Sigmoid colon (tissue), 7 donors: ENCODE measurements at places on chromosomes 7 and 10. TPM values are rescaled to one million over a fixed set of nuclear protein-coding genes. Genes with fewer than 3 reads are reported as not detected.

GRCh38 chr10:126654579-126654978 is 15.9 kb downstream of the C10orf90 start:
- no peak for DNase-seq

GRCh38 chr7:96303686-96304443 is 18.0 kb downstream of the SLC25A13 start:
- no peak for DNase-seq

DNA sequence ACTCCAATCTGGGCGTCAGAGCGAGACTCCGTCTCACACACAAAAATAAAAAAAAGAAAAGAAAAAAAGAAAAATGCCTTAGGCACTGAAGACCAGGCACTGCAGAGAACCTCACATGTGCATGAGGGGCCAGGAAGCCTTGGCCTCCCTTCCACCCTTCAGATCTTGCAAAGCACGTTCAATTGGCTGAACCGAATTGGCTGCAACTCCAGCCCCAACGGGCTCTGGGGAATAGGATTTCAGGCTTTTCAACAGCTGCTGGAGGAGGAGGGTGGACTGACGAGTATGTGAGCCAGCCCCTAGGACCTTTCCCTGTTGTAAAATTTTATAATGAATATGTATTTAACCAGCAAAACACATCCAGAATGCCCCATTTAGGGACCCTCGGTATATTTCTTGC is 16.7 kb downstream of the TMEM120A start:
- peak; percentile 88 for DNase-seq

DNA sequence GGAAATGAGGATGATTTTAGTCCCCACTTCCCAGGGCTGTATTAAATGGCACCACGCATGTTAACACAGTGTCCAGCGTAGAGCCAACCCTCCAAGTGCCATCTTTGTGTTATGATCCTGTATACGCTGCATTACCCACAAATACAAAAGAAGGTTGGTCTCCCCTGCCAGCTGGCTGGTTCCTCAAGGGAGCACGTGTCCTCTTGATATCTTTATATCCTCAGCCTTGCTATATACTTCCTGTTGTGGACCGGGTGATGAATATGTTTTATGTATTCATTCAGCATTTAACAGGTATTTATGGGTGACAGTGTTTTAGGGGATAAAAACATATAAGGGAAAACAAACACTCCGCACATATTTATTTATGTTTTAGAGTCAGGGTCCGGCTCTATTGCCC is 23.2 kb upstream of the PRRT4 start:
- no peak for DNase-seq

DNA sequence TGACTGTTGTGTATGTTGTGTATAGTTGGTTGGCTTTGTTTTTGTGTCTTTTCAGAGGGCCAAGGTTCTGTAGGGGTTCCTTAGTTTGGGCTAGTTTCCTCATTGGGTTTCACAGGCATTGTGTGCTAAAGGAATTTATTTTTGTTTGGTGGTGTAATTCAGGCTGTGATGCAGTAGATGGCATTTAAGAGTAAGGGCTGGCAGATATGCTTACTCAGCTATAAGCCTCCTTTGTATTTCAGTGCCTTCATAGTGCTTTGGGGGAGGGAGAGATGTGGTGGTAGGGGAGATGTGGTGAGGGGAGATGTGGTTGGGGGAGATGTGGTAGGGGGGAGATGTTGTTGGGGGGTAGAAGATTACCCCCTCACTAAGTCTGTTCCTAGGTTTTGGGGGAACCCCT is 91.7 kb downstream of the SLC25A40 start:
- no peak for DNase-seq

GRCh38 chr7:82039621-82040020 is 269.8 kb upstream of the HGF start:
- no peak for DNase-seq

DNA sequence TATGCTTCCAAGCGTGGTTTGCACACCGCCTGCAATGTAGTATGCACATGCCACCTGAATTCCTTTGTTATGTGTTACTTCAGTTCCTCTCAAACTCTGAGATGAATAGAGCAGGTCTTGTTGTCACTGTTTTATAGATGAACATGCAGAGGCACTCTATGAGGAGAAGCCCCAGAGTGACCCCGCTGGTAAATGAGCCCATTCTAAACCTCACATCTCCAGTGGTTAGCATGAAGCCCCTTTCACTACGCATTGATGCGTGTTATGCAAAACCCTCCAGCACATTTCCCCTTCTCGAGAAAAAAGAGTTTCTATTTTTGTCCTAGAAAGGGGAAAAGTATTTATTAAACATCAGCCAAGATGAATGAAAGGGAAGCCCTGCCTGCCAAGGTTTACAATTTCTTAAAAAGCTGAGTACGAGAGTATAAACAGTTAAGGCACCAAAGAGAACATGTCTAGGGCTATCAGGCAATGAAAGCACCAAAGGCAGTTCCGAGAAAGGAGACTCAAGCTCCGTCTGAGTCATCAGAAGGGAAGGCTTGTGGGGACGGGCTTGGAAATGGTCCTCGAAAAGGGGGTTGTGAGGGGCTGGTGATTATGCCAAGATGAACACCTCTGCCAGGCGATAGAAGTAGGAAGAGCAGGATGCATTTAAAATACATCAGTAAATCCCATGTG is 58.7 kb upstream of the PFKP start:
- no peak for DNase-seq

GRCh38 chr7:137886746-137887145 is 40.0 kb upstream of the DGKI start:
- DNase-seq = no peak

DNA sequence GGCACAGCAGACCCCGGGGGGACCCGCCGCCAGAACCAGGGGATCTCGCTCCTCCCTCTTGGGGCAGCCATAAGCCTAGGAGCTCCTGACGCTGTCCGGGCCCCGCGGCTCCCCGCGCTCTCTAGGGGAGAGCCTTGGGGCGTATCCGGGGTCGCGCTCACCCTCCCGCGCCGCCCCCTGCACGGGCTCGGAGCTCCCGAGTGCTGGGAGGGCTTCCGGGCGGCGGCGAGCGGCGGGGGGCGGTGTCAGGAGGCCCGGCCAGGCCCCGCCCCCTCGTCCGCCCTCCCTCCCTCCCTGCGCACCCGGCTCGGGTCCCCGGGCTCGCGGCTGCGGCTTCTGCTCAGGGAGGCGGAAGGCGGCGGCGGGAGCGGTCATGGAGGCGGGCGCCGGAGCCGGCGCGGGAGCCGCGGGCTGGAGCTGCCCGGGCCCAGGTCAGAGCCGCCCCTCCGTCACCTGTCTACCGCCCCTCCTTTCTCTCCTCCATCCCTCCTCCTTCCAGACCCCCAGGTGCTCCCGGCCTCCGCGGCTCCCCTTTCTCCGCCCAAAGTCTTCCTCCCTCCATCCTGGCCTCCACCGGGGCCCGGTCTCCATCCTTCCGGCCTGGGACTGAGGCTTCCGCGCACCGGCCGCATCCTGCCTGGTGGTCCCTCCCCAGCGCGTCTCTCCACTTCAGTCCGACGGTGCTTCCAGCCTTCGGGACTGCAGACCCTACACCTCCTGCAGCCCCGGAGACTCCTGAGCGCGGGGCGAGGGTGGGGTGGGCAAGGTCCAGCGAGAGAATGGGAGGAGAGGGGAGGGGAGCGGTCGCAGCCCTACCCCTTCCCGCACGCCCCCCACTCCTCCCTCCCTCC is at the start of gene CCDC136:
CCDC136 (plus strand) TSS at position 848 of the 851 bp plus-strand sequence. CDS start 444 bp downstream, outside the sequence.
- DNase-seq = peak; percentile 89

GRCh38 chr7:105773030-105773460 is 103.4 kb downstream of the ATXN7L1 start:
- DNase-seq = no peak

DNA sequence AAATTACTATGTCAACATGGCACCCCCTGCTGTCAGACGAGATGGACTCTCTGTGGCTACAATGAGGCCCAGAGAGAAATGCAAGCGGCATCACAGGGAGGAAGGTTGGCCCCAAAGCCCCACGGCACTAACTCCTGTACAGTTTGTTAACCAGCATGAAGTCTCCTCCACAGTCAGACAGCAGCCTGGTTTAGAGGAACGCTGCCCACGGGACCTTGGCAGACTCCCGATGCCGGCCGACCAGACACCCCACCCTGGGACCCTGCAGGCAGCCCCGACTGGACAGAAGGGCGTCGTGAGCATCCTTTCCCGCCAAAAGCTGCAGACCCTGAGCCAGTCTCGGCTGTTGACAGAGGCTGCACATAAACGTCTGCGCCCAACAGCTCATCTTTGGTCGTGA is 158.8 kb downstream of the DIP2C start:
- peak; percentile 46 for DNase-seq

DNA sequence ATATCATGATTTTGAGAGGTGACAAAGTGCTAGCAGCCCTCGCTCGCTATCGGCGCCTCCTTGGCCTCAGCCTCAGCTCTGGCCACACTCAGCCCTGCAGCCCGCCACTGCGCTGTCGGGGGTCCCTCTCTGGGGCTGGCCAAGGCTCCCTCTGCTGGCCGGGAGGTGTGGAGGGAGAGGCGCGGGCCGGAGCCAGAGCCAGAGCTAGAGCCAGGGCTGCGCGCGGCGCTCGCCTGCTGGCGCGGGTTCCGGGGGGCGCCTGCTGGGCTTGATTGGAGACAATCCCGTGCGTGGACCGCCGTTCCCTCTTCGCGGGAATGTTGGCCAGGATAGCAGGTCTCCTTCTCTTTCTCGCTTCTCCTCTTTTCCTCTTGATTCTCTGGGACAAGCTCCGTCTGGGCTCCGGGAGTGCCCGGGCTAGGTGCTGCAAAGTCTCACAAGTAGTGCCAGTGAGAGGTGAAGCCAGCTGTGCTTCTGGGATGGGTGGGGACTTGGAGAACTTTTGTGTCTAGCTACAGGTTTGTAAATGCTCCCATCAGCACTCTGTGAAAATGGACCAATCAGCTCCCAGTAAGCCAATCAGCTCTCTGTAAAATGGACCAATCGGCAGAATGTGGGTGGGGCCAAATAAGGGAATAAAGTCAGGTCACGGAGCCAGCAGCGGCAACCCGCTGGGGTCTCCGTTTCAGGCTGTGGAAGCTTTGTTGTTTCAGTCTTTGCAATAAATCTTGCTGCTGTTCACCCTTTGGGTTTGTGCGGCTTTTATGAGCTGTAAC is 43.4 kb upstream of the ELMO1 start:
- no peak for DNase-seq

DNA sequence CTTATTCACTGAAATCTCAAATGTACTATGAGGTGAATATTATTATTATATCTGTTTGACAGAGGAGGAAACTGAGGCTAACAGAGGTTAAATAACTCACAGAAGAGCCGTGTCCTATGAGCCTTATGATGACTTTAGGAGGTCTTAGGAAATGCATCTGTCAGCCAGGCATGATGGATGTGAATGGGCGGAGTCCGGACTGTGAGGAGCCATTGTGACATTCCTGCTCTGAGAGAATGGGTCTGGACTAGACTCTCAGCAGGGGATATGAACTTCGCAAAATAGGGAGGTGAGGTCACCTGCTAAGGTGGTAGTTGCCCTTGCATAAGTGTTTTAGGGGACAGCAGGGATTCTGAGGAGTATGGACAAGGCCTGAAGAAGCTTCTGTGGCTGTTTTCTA is 153.6 kb downstream of the TMEM178B start:
- DNase-seq = no peak

DNA sequence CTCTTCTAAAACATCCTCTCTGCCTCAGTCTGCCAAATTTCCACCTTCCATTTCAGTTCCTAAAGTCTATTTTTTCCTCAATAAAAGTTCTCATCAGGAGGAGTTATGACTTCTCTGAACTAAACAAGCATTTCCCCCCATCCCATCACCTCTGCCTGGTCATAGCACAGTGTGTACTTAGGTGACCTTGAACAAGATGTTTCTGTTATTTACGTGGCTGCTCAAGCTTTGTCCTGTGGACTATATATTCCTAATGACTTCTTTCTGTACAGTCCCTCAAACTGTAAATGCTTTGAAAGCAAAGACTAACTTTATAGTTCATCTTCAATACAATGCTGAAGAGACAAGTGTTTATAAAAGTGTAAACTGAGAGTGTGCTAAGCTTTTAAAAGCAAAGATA is 166.9 kb downstream of the CPEB3 start:
- DNase-seq = no peak

- DNase-seq = no peak
These were observed 74.0 kb downstream of the JMJD1C start for GRCh38 chr10:63391812-63392211.

DNA sequence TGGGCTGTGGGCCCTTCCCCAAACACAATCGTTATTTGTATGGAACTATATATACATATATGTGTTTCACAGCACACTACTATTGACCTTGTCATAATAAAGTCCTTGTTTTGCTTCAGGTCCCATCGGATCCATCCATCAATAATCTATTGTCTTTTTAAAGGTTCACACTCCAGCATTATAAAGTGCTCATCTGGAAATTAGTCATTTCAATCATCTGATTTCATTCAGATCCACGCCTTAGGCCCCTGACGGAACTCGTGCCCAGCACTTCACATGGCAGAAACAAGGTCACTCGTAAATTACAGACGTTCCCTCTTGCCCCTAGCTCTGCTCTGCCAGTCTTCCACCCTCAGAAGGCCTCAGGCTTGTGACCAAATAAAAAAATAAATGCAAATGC is 133.1 kb upstream of the PPP2R2D start:
- DNase-seq = no peak

GRCh38 chr7:39294022-39294421 is 272.2 kb upstream of the YAE1 start:
- DNase-seq = no peak

GRCh38 chr10:11913079-11913641 is 90.0 kb downstream of the PROSER2 start:
- no peak for DNase-seq

DNA sequence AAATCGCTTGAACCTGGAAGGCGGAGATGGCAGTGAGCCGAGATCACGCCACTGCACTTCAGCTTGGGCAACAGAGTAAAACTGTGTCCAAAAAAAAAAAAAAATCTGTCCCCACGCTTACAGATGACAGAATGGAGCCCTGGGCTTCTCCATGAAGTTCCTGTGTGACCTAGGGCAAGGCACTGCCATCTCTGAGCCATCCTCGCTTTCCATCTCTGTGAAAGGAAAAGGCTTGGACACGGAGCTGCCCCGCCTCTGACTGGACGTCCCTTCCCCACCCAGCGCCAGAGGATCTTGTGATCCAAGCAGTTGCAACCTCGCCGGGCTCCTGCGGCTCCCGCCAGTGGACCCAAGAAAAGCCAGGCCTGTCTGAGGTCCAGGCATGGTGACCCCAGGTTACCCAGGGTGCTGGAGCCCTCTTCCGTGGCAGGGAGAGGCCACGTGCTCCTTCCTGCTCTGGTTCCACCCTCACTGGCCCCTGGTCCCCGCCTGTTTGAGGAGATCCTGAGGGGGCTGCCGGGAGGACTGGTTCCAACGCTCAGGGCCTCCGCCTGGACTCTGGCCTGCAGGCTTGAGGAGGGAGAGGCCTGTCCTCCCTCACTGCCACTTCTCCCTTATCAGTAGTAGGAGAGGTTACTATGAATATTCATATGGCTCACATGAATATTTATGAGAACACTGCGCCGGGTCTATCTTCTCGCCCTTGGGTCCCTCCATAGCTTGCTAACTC is 25.6 kb upstream of the ELFN1 start:
- no peak for DNase-seq

The CYP3A4 gene
- not detected for total RNA-seq

The POU6F2 gene
- total RNA-seq = not detected

The LBX1 gene
- total RNA-seq = not detected
